ENCODE measurements at places on chromosomes 5 and 9. TPM values are rescaled to one million over a fixed set of nuclear protein-coding genes. Genes with fewer than 3 reads are reported as not detected.

GRCh38 chr9:91428927-91429351, 5.3 kb upstream of the NFIL3 start:
- DNase-seq = no peak

DNA sequence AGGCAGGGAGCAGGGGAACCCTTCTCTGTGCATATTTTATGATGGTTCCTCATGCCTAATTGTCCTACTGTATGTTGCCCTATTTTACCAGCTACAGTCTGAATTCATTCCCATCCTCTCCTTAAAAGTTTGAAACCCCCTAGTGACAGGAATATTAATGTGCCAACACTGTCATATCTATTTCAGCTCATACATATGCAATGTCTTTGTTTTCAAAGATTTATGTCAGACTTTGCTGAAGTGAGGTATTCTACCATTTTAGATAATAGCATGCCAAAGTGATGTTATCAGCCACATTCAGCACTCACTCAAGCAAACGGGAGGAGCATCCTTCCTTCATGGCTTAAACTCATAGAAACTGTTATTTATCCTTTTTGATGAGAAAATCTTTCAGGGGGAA, 696.5 kb downstream of the NR2F1-AS1 start:
- DNase-seq = no peak

Gene CCL27
- not detected for total RNA-seq

DNA sequence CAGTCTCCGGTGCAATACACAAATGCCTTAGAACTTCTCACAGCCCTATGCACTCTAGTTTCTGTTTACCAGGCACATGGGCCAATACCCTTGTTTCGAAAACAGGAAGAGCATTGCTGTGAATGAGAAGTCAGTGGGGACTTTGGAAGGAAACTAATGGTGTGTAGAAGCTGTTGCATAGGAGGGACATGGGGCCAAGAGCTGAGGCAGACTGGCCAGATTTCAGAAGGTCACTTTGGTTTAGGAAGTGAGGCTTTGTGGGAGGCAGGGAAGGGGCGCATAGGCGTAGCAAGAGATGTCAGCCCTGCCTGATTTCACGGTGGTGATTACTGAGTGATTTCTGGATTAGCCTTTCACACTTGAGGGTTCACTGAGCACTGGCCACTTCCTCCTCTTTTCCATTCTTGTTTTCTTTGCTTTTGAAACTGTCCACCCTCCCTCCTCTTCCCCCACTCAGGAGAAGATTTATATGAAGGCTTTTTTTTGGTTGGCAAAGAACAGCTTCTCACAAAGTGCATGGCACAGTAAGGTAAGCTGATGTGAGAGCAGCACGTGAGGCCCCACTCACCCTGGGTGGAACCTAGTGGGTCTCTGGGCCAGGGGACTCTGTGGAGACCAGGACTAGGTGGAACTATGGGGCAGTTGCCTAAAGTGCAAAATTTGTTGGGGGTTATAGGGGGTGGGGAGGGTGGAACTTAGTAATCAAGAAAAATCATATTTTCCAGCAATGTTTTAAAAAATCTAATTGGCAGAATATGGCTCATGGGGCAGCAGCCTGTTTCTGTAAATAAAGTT, 6.1 kb upstream of the TMEM252 start:
- no peak for DNase-seq

GRCh38 chr5:92505925-92506324, 1075.1 kb downstream of the NR2F1-AS1 start:
- DNase-seq = no peak

Gene ACTBL2
- total RNA-seq = not detected

Measured in heart right ventricle (tissue), 16 donors.